ENCODE measurements at places on chromosomes 12 and 14.

DNA sequence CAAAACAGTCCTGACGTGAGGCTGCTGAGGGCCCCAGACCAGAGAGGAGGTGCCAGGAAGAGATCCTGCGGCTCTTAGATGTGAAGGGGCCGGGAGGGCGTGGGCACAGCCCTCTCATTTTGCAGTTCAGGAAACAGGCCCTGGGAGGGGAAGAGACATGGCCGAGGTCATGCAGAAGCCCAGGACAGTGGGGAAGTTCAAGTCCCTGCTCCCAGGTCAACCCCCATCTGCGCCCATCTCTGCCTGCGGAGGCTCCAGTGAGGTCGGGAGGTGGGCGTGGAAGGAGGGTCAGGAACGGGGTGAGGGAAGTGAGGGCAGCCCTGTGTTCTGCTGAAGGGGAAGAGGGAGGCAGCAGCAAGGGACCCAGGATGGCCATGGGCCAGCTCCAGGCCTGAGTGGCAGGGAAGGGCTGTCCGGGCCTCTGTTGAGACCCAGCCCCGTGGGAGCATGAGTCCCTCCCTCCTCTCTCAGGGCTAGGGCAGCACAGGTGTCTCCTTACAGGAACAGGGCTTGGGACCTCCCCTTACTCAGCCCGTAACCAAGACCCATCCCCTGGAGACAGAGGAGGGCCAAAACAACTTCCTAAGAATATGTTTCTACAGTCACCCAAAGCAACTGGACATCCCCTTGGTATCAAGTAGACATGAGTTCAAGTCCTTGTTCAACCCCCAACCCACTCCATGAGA is 90.8 kb downstream of the LGMN start:
- DNase-seq: no peak

DNA sequence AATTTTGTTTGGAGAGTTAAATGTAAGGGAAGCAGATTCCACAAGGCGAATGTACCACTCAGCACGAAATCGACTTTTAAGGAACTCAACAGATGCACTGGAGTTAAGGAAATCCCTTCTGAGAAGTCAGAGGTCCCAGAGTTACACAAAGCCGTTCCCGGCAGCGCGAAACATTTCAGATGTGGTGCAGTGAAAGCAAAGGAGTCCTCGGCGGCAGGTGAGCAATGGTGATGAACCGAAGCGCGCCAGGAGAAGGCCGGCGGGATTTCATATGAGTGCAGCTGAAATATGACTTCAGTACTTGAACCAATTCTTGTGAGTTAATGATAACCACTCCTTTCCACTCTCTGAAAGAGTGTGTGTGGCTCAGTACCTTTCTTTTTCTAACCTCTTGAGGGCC is 183.2 kb downstream of the GRIP1 start:
- DNase-seq: no peak

DNA sequence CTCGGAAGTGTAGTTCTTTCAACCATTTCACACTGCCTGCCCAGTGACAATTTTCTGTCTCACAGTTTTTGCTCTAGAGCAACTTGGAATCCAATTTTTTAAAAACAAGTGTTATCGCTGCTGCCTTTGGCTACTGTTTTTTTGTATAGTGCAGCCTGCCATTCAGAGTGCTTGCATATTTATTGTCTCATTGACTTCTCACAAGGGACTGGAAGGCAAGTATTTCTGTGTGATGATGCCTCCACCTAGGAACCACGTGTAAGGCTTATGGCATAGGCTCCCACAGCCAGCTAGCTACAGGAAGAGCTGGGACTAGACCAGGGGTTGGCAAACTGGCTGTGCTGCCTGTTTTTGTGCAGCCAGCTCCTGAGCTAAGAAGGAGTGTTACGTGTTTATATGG is 903 bp downstream of the PARPBP start:
- no peak for DNase-seq

DNA sequence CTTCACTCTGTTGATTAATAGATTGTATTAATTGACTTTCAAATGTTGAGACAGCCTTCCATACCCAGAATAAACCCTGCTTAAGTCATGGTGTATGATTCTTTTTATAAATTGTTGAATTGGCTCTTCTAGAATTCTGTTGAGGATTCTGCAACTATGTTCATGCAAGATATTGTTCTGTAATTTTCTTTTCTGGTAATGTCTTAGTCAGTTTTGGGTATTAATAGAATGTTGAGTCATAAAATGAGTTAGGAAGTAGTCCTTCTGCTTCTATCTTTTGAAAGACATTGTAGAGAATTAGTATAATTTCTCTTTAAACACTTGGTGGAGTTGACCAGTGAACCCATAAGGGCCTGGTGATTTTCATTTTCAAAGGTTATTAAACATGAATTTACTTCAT is 958.9 kb downstream of the LRFN5 start:
- no peak for DNase-seq

- DNase-seq: no peak
Observed at GRCh38 chr14:91284791-91285548, 40.5 kb upstream of the GPR68 start.

- DNase-seq: no peak
Observed at GRCh38 chr14:50920482-50921230, 23.6 kb downstream of the PYGL start.

DNA sequence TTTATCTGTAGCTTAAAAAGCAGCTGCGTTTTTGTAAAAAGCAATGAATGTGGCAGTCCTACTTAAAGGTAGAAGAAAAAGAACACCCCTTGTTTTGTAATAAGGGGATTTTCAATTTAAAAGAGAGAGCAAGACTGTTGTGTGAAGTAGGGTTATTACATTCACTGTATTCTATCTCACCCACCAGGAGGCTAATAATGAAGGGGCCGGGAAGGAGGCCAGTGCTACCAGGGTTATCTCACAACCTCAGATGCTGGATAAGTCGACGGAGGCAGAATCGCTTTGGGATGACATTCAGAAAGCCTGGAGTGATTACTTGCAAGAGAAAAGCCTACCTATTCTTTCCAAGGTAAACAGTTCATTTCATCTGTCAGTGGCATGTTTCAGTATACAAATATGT is 97.7 kb downstream of the RMST start:
- DNase-seq: no peak

- DNase-seq: no peak
Observed at GRCh38 chr14:58747181-58747580, 109.4 kb downstream of the DACT1 start.

DNA sequence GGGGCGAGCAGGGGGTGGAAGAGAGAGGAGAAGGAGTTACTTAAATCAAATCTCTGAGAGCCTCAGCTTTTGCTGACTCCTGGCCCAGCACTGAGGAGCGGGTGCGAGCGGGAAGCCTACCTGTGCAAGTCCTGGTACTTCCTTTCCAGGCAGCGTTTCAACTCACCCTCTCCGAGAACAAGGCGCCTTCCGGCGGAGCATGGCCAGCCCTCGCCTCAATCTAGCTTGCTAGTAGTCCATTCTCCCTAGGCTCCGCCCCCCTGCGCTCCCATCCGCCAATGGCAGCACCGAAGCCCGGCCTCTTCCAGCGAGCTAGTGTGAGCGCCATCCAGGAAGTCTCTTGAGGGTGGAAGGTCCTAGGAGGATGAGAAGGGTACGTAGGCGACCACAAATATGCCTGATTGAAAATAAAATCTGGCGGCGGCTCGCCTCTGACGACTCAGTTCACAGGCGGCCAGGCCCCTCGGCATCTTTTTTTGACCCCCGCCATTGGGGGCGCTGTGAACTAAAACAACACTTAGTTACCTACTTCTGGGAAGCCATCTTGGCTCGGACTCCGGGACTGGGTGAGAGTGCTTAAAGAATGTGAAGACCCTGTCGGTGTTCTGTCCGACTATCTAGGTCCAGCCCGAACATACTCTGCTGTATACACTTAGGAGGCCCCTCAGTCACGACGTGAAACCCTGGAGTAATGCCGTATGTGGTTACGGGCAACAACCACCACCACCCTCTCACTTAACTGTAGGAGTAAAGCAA is at the start of gene CHD8:
Gene CHD8 (minus strand): TSS at position 212 of the 756 bp plus-strand sequence. CDS start 24,480 bp downstream, outside the sequence.
- DNase-seq: peak; percentile 99

DNA sequence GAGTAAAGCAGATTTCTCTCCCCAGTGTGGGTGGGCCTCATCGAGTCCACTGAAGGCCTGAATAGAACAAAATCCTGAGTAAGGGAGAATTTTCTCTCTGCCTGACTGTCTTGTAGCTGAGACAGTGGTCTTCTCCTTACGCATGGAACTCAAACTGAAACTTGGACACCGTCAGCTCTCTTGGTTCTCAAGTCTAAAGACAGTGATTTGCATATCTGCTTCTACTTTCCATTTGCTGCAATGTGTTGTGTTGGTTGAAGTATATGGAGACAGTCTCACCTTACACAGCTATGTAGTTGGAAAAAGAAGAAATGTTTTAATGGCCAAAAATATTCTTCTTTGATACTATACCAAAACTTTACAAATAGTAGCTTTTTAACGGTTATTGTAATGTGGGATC is 160.2 kb upstream of the LMNTD1 start:
- no peak for DNase-seq

DNA sequence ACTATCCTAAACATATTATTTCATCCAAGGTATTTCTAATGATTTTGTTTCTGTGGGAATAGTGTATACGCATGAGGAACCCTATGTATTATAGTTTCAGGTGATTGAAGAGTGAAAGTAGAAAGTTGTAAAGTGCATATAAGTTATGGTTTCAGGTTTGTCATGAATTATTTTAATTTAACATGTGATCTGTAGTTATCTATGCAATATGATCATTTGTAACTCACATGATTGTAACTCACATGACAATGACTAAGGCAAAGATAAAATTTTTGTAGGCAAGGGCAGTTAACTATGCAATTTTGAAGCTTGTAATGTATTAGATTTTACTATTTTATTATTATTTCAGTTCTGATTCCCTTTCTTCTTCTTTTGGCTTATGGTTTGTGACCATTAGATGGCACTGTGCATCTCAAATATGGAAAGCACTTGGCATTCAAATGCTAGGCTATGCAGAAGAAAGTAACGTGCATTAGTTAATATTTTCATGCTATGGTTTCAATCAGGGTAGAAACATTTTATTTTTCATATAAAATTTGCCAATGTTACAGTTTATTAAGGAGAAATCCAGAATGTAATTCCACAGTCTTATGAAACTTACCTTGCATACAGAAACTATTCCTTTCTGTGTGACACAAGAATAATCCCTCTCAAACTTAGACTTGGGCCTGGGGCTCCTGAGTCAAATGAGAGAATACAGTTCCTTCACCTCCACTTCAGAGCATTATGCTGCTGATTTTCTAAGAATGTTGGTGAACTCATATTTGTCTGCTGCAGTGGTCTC is 15.8 kb upstream of the TMEM30B start:
- no peak for DNase-seq

GRCh38 chr12:108629824-108630476 is 3.7 kb downstream of the SELPLG start:
- DNase-seq: no peak

GRCh38 chr14:70009961-70010360 is 130.7 kb downstream of the SMOC1 start:
- no peak for DNase-seq

DNA sequence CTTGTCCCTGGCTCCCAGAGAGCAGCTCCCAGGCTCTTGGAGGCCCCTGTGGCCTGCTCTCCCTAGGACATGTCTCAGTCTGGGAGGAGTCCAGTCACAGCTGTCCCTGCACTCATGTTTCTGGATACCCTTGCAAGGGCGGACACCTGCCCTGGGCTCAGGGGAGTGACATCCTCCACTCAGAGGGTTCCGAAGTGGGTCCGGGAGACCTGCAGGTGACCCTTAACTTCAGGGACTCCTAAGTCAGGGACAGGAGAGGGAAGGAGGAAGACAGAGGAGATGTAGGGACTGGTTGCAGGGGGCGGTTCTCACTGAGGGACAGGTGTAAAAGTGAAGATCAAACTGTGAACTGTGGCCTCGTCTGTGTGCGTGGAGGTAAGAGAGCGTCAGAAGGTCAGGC is 37.6 kb downstream of the CACNA2D4 start:
- DNase-seq: no peak
